H9 (cell line): ENCODE measurements at places on chromosomes 1 and 21.
A peak's percentile ranks its signal among the peaks of the same experiment; 100 is the strongest.

DNA sequence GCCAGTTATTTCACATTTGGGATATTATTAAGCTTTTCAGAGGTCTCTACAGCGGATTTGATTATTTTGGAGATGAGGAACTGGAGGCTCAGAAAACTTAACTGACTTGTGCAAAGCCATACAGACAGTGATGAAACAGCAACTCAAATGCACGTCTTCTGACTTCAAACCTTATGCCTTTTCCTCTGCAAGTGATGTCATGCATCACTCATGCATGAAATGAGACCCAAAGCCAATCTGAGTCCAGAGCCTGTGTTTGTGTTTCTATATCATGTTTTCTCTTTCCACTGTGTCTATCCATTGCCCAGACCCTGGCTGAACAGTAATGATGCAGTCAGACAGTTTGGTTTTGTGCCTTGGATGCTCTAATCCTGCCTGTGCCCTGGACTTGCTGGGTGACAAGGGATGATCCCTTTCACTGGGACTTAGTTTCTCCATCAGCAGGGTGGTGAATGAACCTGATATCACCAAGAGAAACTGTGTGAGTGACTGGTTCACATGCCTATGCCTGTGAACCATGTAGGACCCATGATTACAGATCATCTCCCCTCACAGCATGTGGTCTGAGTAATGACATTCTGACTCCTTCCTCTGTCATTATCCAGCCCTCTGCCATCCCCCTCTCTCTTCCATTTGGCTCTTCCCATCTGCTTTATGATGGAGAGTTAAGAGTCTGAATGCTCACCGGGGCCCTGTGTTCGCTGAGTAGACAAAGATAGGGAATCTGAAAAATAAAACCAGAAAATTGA, 33.4 kb downstream of the SLAMF6 start:
- no peak for DNase-seq

- DNase-seq, result no peak
Measured at GRCh38 chr1:30807318-30808066, 49.9 kb upstream of the LAPTM5 start.

GRCh38 chr1:112711041-112711440, 4.1 kb downstream of the PPM1J start:
- DNase-seq, result no peak

GRCh38 chr1:109185990-109186732, 27.6 kb upstream of the SARS1 start:
- DNase-seq, result peak; percentile 46

- DNase-seq, result no peak
Measured at GRCh38 chr1:32898958-32899357, 2.2 kb downstream of the TMEM54 start.
